ENCODE measurements at places on chromosomes 12 and 14.

GRCh38 chr12:47967461-47968321, 4.3 kb downstream of the TMEM106C start:
- no peak for DNase-seq

GRCh38 chr14:30874120-30874998, at the start of gene COCH:
Gene COCH (plus strand): TSS chr14:30874559. CDS start chr14:30874939, 380 bp downstream.
- no peak for DNase-seq

- no peak for DNase-seq
Measured at GRCh38 chr14:29892327-29892726, 35.3 kb downstream of the PRKD1 start.

GRCh38 chr12:93536111-93536765, 36.2 kb upstream of the SOCS2 start:
- no peak for DNase-seq

DNA sequence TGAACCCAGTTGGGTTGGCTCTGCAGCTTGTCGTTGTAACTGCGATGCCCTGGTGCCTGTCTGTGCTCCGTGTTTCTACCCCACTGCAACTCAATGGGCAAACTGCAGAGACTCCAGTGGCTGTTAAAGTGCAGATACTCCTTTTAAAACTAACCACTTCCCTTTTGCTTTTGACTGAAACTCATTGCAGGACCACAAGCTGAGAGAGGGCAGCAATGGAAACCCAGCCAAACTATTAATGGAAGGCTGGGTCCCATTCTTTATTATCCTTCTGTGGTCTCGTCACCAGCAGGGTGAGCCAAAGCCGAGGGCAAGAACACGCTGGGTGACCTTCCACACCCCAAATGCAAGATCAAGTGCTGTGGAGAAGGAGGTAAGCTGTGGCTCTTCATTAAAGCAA, 910.4 kb downstream of the VRK1 start:
- DNase-seq = no peak

DNA sequence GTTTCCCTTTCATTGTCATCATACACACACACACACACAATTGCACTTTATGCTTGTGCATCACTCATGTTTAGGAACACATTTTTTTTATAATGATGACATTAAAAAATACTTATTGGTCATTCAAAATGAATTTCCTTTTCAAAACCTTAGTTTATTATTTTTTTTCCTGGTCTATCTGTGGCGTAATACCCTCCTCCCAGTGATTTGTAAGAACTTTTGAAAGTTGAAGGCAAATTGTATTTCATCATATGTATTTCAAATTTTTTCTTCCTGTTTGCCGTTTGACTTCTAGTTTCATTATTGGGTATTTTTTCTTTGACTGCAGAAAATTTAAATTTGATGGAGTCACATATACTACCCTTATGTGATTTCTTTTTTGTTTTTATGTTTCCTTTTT, 2.5 kb upstream of the LRRK2 start:
- DNase-seq = no peak

GRCh38 chr14:56357428-56357827, 222.2 kb upstream of the TMEM260 start:
- no peak for DNase-seq

DNA sequence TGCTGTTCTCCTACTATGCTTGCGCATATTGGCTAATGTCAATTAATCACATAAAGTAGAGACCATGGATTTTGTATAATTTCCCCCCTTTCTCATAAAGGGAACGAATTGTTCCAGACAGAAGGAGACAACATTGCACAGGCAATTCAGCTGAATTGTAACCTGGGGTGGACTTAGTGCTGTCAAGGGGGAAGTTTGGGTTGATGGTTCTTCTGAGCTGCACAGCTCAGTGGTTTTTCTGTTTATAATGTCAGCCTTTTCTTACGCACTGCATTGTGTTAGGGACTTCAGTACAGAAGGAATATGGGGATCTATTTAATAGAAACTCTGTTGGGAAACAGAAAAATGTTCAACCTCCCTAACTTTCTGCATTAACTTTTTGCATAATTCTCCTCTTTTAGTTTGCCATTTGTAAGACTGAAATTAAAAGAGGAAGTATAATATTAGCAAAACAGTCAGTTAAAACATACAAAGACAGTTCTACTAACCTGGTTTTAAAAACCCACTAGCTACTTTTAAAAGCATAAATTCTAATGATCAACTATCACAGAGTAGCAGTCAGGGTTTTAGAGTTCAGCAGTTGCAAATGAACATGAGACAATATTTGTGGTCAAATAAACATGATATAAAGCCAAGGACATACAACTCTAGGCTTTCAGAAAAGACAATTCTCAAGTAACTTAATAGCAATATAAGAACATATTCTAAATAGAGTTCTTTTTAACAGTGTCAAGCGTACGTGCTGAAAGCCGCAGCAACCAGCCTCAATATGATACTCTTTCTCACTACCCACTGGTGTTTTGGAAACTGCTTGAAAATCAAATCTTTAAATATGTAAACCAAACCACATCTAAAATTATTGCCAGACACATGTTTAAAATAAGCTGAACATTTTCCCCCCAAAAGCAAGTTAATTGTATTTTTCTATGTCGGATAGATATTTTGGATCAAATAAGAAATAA, 393.0 kb downstream of the FSCB start:
- DNase-seq = no peak

Data from CMK (cell line).